Colonic mucosa (tissue), 4 donors: ENCODE measurements at places on chromosomes 3 and 15. TPM values are rescaled to one million over a fixed set of nuclear protein-coding genes. Genes with fewer than 3 reads are reported as not detected.

Gene CCR8
- 0.29 TPM for total RNA-seq

Gene SEMA6D
- 34.7 TPM for total RNA-seq

Gene CCR9
- total RNA-seq: 0.13 TPM

Gene C3orf49
- total RNA-seq: not detected

Gene THAP10
- 2.3 TPM for total RNA-seq

Gene ZIC1
- total RNA-seq: 0.19 TPM

Gene SEMA4B
- 102 TPM for total RNA-seq
